ENCODE measurements at places on chromosomes 2 and 18.
A peak's percentile ranks its signal among the peaks of the same experiment; 100 is the strongest.

DNA sequence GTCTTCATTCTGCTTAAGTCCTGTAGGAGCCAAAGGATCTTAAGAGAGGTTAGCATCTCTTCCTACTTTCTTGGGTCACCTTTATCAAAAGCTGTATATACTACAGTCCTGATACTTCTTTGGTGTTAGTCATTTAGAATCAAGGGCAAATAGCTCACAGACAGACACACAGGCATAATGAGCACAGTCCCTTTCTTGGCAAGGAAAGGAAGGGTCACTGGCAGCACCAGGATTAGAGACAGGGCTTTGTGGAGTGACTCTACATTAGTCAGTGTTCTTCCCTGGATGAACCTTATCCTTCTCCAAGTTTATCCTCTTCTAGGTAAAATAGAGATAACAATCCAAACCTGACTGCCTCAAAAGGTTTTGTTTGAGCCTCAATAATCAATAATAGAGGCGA is 40.0 kb upstream of the NCKAP5 start:
- DNase-seq, result no peak

GRCh38 chr18:33820517-33821371 is 242.7 kb downstream of the ASXL3 start:
- no peak for DNase-seq

GRCh38 chr2:46915281-46915810 is at the start of gene MCFD2:
MCFD2 (minus strand) TSS chr2:46915806; CDS start chr2:46909171, 6,635 bp downstream.
- peak; percentile 20 for DNase-seq

DNA sequence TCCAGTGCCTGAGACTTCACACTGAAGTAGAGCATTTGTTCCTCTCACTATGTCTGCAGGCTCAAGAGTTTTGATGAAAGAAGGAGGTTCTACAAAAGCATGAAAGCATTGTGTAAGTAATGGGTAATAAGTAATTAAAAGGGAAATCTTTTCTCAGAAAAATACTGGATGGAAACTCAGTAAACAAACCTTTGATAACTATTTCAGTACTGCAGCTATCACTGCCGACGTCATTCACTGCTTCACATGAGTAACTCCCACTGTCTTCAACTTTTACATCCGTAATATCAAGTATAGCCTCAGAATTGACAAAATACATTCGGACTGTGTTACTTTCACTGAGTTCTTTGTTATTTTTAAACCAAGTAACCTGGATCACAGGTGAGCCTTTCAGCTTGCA is 72.7 kb downstream of the TTN start:
- DNase-seq, result no peak

- DNase-seq, result no peak
Measured at GRCh38 chr18:23156134-23156533, 20.8 kb downstream of the CABLES1 start.

- DNase-seq, result peak; percentile 91
Measured at GRCh38 chr2:206800506-206801417, 35.4 kb downstream of the FASTKD2 start.

GRCh38 chr2:403682-404081 is 115.8 kb upstream of the ALKAL2 start:
- no peak for DNase-seq

- peak; percentile 27 for DNase-seq
Measured at GRCh38 chr18:61322265-61322873, 10.9 kb upstream of the CDH20 start.

GRCh38 chr2:205642599-205643356 is 39.5 kb upstream of the NRP2 start:
- DNase-seq, result no peak

DNA sequence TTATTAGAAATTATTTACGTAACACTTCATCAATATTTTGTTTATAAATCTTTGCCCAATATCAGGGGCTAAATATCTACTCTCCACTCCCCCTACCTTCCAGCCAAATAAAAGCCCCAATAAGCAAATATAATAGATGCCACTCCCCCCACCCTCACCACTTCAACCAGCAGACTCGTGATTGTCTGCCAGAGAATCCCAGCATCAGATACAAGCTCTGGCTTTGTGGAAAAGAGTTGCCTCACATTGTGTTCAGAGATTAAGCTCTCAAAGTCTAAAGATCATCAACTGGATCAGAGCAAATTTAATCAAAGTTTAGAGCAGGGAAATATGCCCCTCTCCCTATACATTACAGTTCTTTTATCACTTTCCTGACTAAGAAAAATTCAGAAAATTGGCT is 39.5 kb downstream of the AOX1 start:
- no peak for DNase-seq

- DNase-seq, result peak; percentile 48
Measured at GRCh38 chr2:147843391-147843863, 1.4 kb upstream of the ACVR2A start.

DNA sequence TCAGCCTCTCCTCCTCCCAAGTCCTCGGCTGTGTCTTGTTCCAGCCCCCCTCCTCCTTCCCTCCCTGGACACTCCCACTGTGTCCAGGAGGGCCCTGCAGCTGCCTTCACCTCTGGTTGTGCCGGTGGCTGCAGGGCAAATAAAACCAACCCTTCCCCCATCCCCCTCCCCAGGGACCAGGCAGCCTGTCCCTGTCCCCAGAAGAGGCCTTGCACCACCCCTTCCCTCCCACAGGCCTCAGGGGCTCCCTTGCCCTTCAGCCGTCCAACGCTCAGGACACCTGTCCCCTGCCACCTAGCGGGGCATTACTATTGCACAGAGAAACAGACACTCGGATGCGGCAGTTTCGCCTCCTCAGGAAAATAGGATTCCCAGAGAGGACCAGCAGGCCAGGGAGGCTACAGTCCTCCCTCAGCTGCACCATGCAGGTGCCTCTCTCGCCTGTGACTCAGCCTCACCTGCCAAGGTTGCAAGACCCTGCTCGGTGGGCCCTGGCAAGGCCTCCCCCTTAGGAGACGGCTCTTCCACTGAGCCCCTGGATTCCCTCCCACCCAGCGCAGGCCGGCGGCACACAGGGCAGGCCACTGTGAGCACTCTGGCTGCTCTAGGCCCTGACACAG is 5.5 kb upstream of the GPC1 start:
- DNase-seq, result no peak

GRCh38 chr2:109331896-109332848 is 203.2 kb downstream of the SH3RF3 start:
- no peak for DNase-seq

DNA sequence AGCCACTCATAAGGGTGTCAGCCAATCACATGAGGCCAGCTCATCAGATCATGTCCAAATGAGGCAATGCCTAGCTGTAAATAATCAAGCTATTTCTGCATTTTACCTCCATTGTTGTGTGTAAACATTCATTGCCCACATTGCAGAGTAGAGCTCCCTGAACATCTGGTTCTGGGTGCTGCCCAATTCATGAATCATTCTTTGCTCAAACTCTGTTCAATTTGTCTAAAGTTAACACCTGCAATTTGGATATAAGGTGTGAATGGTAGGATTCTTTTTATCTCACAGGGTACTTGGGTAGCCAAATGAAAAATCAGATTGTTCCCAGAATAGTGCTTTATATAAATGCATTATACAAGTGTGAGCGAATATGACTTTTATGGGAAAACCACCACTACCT is 345.5 kb upstream of the NT5C1B start:
- no peak for DNase-seq

- no peak for DNase-seq
Measured at GRCh38 chr2:16973586-16974286, 308.1 kb upstream of the CYRIA start.

DNA sequence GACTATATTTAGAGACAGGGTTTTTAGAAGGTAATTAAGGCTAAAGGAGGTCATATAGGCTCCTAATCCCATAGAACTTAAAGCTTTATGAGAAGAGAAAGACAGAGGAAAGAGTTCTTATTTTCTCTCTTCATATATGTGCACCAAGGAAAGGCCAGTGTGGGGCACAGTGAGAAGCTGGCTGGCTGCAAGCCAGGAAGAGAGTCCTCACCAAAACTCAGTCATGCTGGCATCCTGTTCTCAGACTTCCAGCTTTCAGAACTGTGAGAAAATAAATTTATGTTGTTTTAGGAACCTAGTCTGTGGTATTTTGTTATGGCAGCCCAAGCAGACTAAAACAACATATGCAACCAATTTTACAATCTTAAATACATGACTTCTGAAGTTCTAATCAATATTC is 31.5 kb upstream of the ATIC start:
- DNase-seq, result no peak

- no peak for DNase-seq
Measured at GRCh38 chr18:4631239-4631638, 176.1 kb upstream of the DLGAP1 start.

GRCh38 chr2:232073026-232073425 is 111.5 kb downstream of the DIS3L2 start:
- DNase-seq, result no peak

- DNase-seq, result peak; percentile 62
Measured at GRCh38 chr2:235669983-235670962, 176.4 kb downstream of the AGAP1 start.

GRCh38 chr2:201852878-201853415 is 46.6 kb downstream of the CDK15 start:
- no peak for DNase-seq

DNA sequence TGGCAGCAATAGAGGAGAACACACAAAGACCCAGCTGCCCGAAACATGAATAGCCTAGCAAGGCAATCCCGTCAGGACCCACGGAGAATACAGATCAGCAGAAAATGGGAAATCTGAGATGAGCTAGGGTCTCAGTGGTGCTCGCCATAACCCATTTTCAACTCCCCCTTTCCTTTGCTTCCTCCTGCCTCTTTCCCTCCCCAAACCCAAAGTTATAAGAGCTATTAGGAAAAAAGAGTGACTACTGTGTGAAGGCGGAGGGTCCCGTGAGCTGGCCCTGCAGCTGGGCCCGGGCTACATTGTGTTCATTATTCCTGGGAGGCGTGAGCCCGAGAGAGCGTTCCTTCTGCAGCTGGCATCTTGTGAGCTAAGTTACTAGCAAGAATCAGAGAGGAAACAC is 118.4 kb downstream of the PID1 start:
- DNase-seq, result no peak

DNA sequence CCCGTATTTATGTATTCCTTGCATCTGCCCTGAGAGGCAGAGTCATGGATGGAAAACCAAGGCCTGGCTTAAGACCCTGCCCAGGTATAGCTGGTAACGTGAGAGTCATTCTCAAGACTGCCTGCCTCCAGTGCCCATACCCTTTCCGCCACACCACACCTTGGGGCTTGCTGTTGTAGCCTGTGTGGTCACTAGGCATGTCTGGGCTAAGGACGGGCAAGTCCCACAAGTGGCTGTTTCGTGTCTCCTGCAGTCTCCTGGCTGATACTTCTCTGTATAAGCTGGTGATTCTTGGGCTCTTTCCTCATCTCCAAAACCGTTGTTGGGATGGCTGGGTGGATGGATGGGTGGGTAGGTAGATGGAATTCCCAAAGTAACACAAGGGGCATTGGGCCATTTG is 269.8 kb downstream of the KLHL29 start:
- no peak for DNase-seq

DNA sequence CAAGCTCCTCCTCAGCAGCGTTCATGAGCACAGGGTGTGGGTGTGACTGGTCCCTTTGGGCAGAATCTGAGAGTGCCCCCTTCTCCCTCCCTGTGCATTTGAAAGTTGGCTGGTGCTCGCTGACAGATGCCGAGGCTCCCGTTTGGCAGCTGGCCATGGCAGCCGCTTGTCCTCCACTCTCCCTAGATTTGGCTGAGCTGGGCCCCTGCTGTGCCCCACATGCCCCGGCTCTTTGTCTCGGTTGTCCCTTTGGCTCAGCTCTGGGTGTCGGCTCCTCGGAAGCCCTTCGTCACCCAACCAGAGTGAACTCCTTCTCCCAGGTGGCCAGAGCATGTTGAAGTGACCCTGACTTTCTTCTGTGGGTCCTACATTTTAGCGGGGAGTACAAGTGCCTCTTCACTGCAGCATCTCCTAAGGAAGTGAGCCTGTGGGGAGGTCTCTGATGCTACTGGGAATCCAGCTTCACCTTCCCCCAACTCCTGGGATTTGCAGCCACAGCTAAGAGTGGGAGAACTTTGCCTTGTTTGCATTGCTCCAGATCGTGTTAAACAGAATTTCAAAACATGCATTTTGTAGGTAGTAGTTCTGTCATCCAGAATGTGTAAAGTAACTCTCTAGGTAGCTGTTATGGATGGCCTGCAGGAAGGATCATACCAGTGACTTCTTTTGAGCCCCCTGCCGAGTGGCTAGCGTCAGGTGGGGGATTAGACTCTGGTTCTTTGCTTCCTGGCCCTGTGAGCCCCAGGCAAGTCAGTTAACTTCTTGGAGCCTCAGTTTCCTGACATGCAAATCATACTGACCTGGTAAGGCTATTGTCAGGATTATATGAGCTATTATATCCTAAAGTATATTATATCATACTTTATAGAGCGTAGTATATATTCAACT is 24.2 kb downstream of the HPCAL1 start:
- peak; percentile 84 for DNase-seq

- no peak for DNase-seq
Measured at GRCh38 chr2:159285433-159285832, 1.1 kb downstream of the WDSUB1 start.

DNA sequence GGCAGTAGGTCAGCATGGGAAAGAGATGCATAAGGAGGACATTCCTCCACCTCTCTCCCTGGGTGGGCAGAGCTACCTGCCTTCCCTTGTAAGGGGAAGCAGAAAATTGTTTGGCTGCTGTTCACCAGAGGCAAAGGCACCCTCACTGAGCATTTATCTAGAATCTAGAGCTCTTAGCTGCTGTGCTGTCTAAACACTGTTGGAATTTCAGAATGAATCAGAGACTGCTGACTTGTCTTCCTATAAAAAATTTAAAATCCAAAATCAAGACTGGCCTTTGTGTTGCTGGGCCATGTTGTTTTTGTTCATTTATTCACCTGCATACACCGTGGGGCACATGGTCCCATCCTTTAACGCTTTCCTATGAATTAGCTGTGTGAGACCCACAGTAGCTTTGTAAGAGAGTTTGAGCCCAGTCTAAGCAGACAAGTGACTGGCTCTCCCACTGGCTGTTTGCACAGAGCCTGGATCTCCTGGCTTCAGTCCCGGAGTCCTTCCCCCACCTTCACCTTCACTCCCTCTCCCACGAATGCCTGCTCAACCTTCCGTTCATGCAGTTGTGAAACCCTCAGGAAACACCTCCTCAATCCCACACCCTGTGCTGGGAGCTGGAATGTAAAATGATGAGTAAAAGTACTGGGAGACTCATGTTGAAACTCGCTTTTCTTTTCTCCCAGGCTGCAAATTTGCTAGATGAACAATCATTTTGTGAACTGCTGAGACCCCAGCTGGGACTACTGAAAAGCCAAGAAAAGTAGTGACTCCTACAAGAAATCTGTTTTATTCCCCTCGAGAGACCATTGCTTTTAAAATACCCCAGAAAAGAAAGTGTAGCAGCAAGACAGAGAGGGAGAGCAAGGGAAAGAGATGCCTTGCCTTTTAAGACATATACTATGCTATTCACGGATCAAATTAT is 76.2 kb downstream of the FAM168B start:
- no peak for DNase-seq

- DNase-seq, result no peak
Measured at GRCh38 chr2:207055257-207055656, 110.5 kb downstream of the KLF7 start.

DNA sequence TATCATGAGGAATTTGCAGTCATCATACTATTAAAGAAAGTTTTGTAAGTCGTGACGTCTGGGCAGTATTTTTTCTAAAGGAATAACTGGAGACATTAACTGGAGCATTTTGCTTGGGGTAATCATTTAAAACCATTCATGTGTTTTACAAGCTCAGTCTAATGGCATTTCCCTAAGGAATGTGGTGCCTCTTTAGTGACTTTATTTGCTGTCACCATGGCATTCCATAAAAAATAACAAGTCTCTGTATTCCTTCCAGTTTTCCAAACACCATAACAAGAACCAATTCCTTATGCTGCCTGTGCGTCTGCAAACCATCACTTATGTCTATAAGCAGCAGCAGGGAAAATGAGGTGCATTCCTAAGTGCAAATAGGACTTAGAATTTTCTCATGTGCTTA is 82.8 kb downstream of the EPB41L3 start:
- DNase-seq, result no peak

All from cerebellar cortex (tissue), 1 donor.